Right ventricle myocardium superior (tissue), 1 donor: ENCODE measurements at places on chromosomes 7 and 10. TPM values are rescaled to one million over a fixed set of nuclear protein-coding genes. Genes with fewer than 3 reads are reported as not detected.

The DEPP1 gene
- total RNA-seq: 35.1 TPM

The HDAC9 gene
- total RNA-seq: 22.8 TPM

GRCh38 chr7:131878777-131879176 lies 322.3 kb upstream of the PODXL start:
- DNase-seq: no peak

- DNase-seq: no peak
Observed at GRCh38 chr10:130423455-130424305, 287.5 kb downstream of the GLRX3 start.

DNA sequence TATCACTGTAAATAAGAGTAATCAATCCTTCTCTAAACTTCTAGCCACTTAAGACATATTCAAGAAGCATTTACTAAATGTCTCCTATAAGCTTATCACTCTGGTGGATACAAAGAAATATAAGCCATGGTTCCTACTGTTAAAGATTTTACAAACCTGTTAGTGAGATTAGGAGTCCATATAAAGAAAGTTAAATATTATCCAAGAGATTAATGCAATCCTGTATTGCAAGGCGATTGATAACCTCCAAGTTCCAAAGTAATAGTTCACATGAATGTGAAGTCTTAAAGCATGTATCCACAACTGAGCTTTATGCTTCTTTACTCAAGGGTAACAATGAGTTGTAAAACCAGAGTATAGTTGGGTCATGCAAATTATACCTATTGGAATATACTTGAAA lies 12.6 kb upstream of the BET1 start:
- DNase-seq: no peak

GRCh38 chr10:70838270-70838805 lies 22.6 kb downstream of the SGPL1 start:
- no peak for DNase-seq

- DNase-seq: no peak
Observed at GRCh38 chr7:106345421-106346166, 60.8 kb upstream of the NAMPT start.

DNA sequence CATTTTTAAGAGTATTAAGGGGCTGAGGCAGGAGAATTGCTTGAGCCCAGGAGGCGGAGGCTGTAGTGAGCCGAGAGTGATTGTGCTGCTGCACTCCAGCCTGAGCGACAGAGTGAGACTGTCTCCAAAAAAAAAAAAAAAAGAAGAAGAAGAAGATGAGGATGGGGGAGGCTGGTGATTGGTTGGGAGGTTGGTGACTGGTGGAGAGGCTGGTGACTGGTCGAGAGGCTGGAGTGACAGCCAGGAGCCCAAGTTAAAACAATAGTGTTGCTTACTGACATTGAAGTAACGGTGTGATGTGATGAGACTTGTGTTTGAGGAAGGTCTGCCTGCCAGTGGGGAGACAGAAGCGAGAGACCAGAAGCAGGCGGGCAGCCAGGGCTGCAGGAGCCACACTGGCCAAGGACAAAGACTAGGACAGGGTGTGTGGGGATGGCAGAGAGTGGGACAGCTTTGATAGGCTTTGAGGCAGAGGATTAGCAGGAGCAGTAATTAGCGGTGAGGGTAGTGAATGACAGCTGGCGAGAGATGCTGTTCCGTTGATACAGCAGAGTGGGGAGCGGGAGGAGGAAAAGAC lies 4.9 kb downstream of the SRRT start:
- DNase-seq: no peak
